Activated naive CD4-positive, alpha-beta T cell treated with anti-CD3 and anti-CD28 coated beads, Interleukin-2, amount 50 U/mL, for 72 hours (primary cell): ENCODE measurements at places on chromosomes 6 and 20.

DNA sequence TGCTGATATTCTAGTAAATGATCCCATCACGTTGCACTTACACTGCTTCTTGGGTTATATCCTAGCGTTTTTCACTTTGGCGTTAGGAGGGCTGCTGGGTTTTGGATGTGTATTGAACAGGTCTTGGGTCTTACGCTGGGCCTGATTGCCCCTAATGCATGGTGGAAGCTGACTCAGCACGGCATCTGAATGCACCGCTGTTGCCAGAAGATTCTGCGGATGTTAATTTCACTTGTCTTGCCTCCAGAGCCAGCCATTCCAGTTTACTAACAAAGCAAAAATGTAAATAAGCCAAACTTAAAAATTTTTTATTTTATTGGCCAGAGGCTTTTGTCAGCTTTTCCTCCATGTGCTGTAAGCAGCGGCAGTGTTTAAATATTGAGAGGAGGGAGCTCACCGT is 233.5 kb downstream of the TMEM242 start:
- no peak for DNase-seq

GRCh38 chr6:43803055-43803782 is 33.2 kb downstream of the VEGFA start:
- DNase-seq, result no peak

DNA sequence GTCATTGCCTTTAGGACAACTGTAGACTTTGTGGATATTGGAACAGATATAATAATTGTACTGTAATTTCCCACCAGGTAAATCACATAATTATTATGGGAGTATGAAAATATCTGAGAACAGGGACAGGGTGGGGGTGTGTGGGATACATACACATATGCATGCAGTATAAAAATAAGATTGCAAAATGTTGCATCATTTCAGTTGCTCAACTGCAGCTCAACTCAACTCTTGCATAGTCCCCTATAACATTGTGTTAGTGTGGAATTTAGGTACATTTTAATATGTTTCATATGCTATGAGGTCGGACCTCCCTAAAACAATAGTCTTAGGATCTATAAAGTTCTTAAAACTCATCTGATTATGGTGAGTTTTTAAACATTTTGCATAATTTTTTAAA is 275.0 kb upstream of the FLRT3 start:
- DNase-seq, result no peak

DNA sequence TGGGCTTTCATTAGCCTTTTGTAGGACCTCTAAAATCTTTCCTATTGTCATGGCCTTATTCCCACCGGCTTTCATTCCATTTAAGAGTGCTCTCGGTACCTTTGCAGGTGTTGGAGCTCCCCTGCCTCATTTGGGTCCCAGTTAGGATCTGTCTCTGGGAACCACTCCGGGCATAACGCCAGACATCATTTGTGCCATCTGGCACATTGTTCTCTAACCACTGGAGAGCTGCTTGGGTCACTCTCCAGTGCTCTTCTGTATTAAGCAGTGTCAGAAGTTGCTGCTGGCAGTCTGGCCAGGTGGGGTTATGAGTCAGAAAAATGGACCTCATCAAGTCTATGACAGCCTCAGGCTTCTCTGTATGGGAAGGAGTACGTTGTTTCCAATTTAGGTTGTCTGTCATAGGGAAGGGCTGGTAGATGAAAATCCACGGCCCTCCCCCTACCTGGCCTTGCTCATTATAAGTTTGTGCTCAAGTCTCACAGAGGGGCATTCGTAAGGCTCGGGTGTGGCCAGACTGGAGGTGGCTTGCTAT is 62.9 kb upstream of the MOCS1 start:
- no peak for DNase-seq

- no peak for DNase-seq
These were observed 93.7 kb downstream of the SULF2 start for GRCh38 chr20:47691625-47692024.

DNA sequence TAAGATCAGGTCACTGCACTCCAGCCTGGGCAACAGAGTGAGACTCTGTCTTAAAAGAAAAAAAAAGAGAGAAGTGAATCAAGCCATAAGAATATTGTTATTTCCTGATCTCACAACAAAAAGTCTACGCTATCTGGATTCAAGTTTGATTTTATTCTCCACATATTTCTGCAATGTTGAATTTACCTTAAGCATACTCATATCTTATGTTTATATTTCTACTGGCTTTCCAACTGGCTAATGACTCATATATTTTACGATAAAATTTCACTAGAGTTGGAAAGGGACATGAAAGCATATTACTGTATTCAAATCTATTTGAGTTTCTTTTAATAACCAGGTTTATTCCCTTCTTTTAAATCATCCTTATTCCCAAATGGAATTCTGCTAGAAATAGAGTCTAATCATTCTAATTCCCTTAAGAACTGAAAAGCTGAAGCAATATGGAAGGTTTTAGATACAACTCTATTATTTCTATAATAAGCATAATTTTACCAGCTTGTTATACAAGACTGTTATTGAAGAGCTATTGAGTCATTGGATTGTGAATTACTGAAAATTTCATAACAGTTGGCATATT is 276.9 kb upstream of the HS3ST5 start:
- no peak for DNase-seq

- DNase-seq, result no peak
These were observed 1016.4 kb downstream of the KIF16B start for GRCh38 chr20:15556869-15557268.

DNA sequence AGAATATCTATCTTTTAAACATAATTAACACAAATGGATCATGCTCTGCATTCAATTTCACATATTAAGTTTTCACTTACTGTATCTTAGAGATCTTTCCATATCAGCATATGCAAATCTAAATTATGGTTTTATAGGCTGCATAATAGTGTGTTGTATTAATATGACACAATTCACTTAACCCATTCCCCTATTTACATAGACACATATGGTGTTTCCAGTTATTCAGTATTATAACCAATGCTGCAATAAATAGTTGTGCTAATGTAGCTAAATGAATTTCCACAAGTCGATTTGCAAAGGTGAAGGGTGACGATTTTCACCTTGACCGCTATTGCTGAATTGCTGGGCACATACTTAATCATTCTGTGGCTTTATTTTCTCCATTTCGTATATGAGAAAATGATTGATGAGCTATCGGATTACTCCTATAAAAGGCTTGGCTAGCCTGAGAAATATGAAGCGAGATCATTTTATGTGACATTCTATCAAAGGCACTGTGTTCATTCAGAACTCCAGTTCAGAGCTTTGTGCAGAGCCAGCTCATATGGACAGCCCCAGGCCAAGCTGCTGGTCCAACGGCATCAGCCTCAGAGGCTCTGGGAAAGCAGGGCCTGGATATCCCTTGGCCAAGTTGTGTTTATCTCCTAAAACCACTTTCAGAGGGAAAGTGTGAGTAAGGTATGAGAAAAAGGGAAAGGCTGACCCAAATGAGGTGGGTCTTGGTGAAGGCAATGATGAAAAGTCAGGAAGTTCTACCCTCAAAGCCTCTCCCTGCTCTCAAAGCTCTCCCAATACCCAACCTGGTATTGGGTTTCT is 50.8 kb downstream of the GFOD1 start:
- no peak for DNase-seq

- DNase-seq, result no peak
These were observed 225.3 kb downstream of the RIMS1 start for GRCh38 chr6:72111611-72112010.

GRCh38 chr6:17015144-17015543 is 86.7 kb upstream of the STMND1 start:
- DNase-seq, result no peak

GRCh38 chr20:20643927-20644326 is 68.5 kb downstream of the RALGAPA2 start:
- no peak for DNase-seq

DNA sequence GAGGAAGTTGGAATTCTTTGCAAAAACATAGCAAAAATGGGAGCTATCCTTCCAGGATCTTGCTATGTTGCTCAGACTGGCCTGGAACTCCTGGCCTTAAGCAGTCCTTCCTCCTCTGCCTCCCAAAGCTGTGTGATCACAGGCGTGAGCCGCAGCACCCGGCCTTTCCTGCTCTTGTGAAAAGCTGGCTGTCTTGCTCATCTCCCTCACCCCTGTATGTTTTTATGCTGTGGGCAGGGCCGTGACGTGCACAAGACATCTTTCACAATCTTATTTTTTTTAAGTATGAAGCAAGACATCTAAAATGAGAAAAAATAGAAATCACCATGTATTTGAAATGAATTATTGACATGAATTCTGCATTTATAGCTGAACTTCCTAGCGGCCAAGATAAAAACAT is 110.4 kb downstream of the SAMD5 start:
- no peak for DNase-seq

- DNase-seq, result no peak
These were observed 24.6 kb downstream of the FOXA2 start for GRCh38 chr20:22559711-22560318.

GRCh38 chr6:122530440-122531046 is 58.9 kb upstream of the SERINC1 start:
- no peak for DNase-seq

GRCh38 chr6:47787620-47788497 is 6.0 kb downstream of the OPN5 start:
- peak; percentile 60 for DNase-seq

- DNase-seq, result no peak
These were observed 5.5 kb downstream of the BFSP1 start for GRCh38 chr20:17525650-17526049.

DNA sequence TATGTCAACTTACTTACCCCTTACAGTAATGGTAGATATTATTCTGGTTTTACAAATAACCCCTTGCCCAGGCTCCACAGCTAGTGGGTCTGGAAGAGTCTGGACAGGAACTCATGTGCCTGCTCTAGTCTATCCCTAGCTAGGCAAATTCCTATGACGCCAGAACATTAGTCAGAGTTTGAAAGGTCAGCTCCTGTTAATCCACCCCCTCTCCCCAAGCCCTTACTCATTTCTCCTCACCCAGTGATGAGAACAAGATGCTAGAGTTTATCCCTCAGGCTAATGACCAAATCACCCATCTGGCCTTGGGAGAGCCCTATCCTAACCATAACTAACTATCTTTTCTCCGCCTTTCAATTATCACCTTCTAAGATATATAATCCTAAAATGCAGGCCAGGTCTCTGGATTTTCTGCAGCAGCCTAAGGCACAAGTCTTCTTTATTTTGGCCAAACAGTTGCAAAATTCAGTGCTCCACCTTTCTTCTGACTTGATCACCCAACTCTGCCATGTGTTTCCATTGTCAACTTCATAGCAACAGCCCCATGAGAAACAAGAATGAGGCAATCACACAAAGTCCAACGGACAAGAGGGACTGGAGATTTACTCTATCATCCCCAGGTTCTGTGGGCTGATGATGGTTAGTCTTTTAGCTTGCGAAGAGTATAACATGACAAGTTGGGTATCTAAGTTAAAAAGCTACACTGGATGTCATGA is 113.3 kb downstream of the TASP1 start:
- no peak for DNase-seq

GRCh38 chr20:6583134-6583738 is 184.2 kb upstream of the BMP2 start:
- no peak for DNase-seq

GRCh38 chr20:33761698-33762250 is 30.0 kb downstream of the ZNF341 start:
- no peak for DNase-seq

DNA sequence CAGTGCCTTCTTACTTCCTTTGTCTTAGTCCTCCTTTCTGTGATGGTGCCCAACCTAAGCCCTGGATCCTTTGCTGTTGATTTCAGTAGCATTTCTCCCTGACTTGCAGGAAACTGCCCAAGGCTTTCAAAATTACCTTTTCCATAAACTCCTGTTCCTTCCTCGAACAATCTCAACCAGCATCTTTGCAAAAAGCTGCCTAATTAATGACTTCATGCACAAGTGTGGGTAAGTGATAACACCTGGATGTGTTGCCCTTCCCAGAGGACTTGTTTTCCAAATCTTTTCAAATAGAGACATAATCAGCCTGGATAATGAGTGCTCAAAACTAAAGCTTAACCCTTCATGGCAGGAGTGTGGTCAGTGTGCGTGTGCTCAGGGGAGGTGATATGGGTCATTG is 118.0 kb downstream of the PCSK2 start:
- DNase-seq, result no peak

DNA sequence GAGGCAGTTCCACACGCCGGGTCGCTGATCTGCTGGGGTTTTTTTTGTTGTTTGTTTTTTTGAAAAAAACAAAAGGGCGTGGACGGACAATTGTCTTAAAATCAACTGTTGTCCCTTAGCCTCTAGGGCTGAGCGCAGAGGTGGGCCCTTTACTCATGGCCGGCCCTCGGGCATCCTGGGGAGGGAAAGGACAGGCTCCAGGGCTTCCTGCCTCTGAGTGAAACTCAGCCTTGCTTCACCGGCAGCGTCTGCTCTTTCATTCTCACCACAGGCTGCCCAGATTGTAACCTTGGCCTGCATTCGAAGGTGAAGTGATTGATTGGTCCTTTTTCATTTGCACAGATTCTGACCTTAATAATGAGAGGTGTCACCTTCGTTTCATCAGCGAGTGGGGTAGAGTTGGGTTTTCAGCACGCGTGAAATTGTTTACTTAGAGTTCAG is 797 bp downstream of the SMIM13 start:
- peak; percentile 69 for DNase-seq

DNA sequence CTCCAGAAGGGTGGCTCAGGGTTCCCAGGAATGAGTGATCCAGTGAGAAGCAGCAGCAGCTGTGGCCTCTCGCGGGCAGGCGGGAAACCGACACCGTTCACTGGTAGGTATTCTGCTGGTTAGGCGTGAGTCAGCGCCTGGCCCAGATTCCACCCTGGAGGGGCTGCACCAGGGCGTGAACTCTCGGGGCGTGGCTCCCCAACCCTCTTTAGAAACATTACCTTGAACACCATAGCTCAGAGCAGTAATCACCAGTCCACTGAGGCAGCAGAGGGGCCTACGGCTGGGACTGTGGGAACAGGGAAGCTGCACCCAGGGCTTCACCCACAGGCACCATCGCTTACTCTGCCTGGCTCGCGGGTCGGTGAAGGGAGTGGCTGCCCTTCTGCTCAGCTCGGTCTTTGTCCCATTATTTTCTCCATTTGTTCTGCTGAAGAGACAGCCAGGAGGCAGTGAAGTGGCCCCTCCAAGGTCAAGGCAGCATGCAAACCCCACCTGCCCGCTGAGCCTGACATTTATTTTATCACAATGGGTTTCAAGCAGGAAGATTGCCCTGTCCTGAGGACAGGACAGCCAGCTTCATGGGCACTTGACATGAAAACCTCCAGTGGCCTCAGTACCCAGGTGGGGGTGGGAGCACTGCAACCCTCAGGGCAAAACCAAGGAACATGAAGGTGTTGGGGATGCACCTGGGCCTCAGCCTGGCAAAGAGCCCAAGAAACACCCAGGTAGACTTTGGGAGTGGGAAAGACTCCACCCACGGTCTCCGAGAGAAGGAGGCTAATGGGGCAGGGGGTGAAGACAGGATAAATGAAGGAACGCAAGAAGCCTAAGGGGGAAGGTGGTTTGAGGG is 51.0 kb upstream of the CD93 start:
- peak; percentile 48 for DNase-seq

DNA sequence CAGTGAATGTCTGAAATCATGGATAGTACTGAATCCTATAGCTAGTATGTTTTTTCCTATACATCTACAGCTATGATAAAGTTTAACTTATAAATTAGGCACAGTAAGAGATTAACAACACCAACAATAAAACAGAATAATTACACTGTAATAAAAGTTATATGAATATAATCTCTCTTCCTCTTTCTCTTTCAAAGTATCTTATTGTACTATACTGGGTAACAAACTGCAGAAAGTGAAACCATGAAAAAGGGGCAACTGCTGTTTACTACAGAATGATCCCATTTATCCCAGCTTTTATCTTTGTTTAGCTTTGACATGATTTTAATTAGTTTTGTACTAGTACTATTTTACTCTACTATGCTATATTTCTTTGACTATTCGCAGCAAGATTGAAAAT is 25.8 kb downstream of the ESF1 start:
- no peak for DNase-seq
